HFFc6 (cell line): ENCODE measurements at places on chromosomes 16 and 17. TPM values are rescaled to one million over a fixed set of nuclear protein-coding genes. Genes with fewer than 3 reads are reported as not detected.

Gene KRT31
- not detected in 3 replicates for total RNA-seq

Gene TP53TG3F
- not detected in 3 replicates for total RNA-seq

Gene GLIS2
- total RNA-seq = 22.1 to 23.3 TPM (median 23.2 TPM) in 3 replicates

- no peak for DNase-seq
- peaks cover 14% of the 10 kb centered on the region for H3K27me3 ChIP-seq
These were observed 77.7 kb downstream of the AMFR start for GRCh38 chr16:56347670-56348069.

- no peak for DNase-seq
- no peak overlapping the region for H3K27ac ChIP-seq
- peaks cover 6% of the 10 kb centered on the region; the same call in 1 of the 2 replicates for H3K27me3 ChIP-seq
- no peak overlapping the region for H3K4me3 ChIP-seq
These were observed 150.8 kb downstream of the CYB561 start for GRCh38 chr17:63295288-63295687.

- H3K36me3 ChIP-seq = no peaks in the 10 kb centered on the region
- peaks cover 21% of the 10 kb centered on the region for H3K27me3 ChIP-seq
- DNase-seq = no peak
- H3K4me1 ChIP-seq = peaks cover 10% of the 10 kb centered on the region
- H3K27ac ChIP-seq = no peak overlapping the region
These were observed 2.8 kb upstream of the STAT5A start for GRCh38 chr17:42285346-42286050.

GRCh38 chr17:44353672-44354331, 8.7 kb downstream of the GRN start:
- no peak overlapping the region for H3K27ac ChIP-seq
- no peak for DNase-seq
- H3K4me3 ChIP-seq = no peak overlapping the region
- no peaks in the 10 kb centered on the region for H3K4me1 ChIP-seq
- H3K27me3 ChIP-seq = peaks cover 5% of the 10 kb centered on the region

DNA sequence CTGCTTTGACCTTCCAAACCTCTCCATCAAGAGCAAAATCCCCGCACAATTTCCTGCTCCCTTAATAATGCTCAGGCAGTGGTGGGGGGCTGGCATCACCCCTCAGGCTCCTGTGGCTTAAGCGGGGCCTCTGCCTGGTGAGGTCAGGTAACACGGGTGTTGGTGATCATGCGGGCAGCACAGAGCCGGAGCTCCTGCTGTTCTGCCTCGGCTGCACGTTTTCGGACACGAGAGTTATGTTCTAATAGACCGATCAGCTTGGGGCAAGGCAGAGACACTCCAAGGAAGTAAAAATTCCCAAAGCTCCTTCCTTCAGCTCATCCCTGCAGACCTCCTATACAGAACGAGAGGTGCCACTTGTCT, 6.0 kb downstream of the NARF start:
- no peaks in the 10 kb centered on the region for H3K27me3 ChIP-seq
- peaks cover 10% of the 10 kb centered on the region for H3K4me1 ChIP-seq
- no peak for DNase-seq
- no peak overlapping the region for H3K4me3 ChIP-seq
- H3K36me3 ChIP-seq = peaks cover 20% of the 10 kb centered on the region

- H3K4me3 ChIP-seq = peak overlapping the region; percentile 88
- H3K4me1 ChIP-seq = peaks cover 47% of the 10 kb centered on the region
- H3K27ac ChIP-seq = peak overlapping the region; percentile 85
- H3K36me3 ChIP-seq = peaks cover 20% of the 10 kb centered on the region
- peaks cover 2% of the 10 kb centered on the region; the same call in 1 of the 2 replicates for H3K27me3 ChIP-seq
- DNase-seq = peak; percentile 61
These were observed 586 bp downstream of the GLYR1 start for GRCh38 chr16:4846503-4846900.

DNA sequence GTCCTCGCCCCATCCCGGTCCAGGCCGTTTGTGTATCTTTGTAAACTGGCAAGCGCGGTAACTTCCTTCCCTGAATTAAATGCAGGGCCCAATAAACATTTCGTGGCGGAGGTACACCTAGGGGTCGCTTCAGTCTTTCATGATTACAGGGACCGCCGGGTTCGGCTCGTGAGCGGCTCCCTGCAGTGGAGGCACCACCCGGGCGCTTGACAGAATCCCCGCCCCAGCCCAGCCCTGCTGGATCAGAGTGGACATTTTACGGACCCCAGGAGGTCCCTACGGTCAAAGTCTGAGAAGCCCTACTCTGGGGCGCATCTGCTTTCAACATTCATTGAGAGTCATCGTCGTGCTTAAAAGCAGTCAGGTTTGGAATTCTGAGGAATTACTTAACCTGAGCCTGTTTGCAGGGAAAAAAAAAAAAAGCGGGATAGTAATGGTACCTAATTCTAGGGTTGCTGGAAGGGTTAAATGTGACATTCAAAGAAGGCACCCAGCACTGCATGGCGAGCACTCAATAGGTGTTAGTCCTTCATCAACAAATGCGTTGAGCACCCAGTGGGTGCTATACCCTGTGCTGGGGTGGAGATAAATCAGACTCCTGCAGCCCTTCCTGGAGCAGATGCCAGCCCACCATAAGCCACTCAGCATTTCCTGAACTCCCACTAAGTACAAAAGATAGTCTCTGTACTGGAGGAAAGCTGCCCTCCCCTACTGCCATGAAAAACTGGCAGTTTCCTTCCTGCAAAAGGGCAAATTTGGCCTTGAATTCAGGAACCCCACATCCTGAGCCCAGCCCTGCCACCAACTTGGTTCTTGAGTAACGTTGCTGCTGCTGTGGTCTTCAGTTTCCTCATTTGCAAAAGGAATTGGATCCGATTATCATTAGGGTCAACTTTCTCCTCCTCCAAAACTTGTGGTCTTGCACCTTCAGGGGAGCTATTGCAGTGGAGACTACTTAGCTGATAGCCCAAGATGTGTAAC, 658 bp upstream of the DUSP3 start:
- H3K36me3 ChIP-seq = peaks cover 4% of the 10 kb centered on the region; the same call in 1 of the 2 replicates
- peak overlapping the region; percentile 83 for H3K4me3 ChIP-seq
- no peak for DNase-seq
- H3K4me1 ChIP-seq = peaks cover 26% of the 10 kb centered on the region
- no peak overlapping the region; the same call in 1 of the 2 replicates for H3K27ac ChIP-seq

- peaks cover 36% of the 10 kb centered on the region for H3K4me1 ChIP-seq
- DNase-seq = no peak
- no peaks in the 10 kb centered on the region for H3K27me3 ChIP-seq
- H3K4me3 ChIP-seq = no peak overlapping the region
- no peaks in the 10 kb centered on the region for H3K36me3 ChIP-seq
These were observed 24.5 kb downstream of the AKAP1 start for GRCh38 chr17:57109393-57110151.

GRCh38 chr17:77456951-77457548, 316.3 kb downstream of the SEC14L1 start:
- peaks cover 11% of the 10 kb centered on the region for H3K27me3 ChIP-seq
- DNase-seq = no peak
- H3K27ac ChIP-seq = no peak overlapping the region
- peaks cover 5% of the 10 kb centered on the region for H3K36me3 ChIP-seq
- no peak overlapping the region for H3K4me3 ChIP-seq

DNA sequence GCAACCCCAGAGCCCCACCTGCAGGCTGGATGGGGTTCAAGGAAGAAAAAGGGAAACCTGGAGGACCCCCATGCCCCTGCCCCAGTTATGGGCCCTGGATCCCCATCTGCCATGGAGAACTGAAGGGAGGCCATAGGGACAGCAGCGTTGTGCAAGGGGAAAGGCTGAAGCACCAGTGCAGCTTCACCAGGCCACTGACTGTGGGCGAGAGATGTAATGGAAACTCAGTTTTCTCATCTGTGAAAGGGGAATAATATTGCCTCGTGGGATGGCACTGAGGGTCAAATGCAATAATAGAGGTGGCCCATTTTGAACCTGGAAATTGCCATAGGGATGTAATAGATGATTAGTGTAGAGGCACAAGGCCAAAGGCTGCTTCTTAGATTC, 9.9 kb upstream of the TSPOAP1 start:
- peak overlapping the region; percentile 83 for H3K27ac ChIP-seq
- DNase-seq = no peak
- no peaks in the 10 kb centered on the region for H3K36me3 ChIP-seq
- peak overlapping the region; percentile 81 for H3K4me3 ChIP-seq

DNA sequence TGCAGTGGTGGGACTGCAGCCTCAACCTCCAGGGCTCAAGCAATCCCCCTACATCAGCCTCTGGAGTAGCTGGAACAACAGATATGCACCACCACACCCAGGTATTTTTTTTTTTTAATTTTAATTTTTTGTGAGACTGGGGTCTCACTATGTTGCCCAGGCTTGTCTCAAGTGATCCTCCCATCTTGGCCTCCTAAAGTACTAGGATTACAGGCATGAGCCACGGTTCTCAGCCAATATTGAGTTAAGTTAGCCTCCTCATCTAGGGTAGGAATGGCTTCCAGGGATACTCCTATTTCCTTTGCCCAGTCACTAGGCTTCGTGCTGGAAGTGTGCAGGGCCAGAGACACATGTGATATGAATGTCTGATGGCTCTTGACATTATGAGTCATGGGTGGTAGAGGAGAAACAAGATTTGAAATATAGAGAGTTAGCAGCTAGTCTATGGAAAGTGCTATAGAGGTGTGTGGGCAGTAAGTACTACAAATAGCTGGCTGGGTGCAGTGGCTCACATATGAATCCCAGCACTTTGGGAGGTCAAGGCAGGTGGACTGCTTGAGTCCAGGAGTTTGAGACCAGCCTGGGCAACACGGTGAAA, 8.0 kb upstream of the HES7 start:
- peak; percentile 58 for DNase-seq
- peaks cover 1% of the 10 kb centered on the region for H3K27me3 ChIP-seq
- peaks cover 34% of the 10 kb centered on the region for H3K4me1 ChIP-seq
- H3K36me3 ChIP-seq = no peaks in the 10 kb centered on the region
- H3K4me3 ChIP-seq = no peak overlapping the region
